HepG2 (cell line): ENCODE measurements at places on chromosomes 1 and 21.

DNA sequence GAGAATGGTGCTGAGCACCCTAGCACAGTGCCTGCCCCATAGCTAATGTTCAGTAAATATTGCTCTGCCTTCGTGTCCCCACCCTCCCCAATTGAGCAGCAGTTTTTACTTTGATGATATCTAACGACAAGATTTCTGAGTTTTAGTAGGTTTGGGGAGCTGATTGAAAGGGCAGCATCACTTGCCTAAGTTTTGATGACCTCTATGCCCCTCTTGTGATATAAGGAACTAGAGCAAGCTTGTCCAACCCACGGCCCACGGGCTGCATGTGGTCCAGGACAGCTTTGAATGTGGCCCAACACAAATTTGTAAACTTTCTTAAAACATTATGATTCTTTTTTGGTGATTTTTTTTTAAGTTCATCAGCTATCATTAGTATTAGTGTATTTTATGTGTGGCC lies 1.6 kb downstream of the CNIH4 start:
- DNase-seq: no peak

- peak; percentile 68 for DNase-seq
Measured at GRCh38 chr1:41432481-41433280, 51.8 kb downstream of the EDN2 start.

DNA sequence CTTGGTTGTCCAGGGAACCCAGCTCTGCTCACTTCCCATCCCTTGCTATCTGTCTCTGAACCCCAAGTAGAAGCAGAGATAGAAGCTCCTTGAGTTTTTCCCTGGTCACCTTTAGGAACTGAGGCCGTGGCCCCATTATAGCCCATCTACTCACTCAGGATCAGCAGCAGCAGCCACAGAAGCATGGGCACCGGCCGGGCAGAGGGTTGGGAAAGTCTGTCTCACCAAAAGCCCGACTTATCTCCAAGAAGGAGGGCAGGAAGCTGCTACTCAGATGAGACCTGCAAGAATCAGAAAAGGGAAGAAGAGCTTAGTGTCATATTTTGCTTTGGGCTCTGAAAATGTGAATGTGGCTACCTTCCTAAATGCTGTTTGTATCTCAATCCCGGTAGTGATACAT lies 264 bp downstream of the FCRL3 start:
- no peak for DNase-seq

DNA sequence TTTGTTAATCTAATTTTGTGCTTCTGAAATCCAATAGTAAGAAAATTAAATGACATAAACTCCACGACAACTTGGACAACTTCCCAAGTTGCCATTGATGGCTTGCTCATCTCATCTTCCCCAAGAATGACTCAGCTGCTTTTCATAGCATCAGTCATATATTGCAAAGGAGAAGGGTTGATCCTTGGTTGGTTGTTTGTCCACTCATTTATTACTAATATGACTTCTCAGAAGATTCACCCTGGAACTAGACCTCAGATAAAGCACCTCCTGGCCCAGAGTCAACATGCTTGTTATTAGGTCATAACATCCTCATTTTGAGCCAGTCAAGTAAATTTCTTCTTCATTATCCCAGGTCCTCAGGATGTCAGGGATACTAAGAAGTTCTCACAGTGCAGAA lies 2.3 kb upstream of the LCE3D start:
- no peak for DNase-seq

- DNase-seq: no peak
Measured at GRCh38 chr21:30714456-30714855, 4.1 kb downstream of the KRTAP21-3 start.
